ENCODE measurements at places on chromosomes 7 and 10. TPM values are rescaled to one million over a fixed set of nuclear protein-coding genes. Genes with fewer than 3 reads are reported as not detected.

Gene KLF14
- not detected for total RNA-seq

Gene AGAP3
- total RNA-seq: 43.3 TPM

DNA sequence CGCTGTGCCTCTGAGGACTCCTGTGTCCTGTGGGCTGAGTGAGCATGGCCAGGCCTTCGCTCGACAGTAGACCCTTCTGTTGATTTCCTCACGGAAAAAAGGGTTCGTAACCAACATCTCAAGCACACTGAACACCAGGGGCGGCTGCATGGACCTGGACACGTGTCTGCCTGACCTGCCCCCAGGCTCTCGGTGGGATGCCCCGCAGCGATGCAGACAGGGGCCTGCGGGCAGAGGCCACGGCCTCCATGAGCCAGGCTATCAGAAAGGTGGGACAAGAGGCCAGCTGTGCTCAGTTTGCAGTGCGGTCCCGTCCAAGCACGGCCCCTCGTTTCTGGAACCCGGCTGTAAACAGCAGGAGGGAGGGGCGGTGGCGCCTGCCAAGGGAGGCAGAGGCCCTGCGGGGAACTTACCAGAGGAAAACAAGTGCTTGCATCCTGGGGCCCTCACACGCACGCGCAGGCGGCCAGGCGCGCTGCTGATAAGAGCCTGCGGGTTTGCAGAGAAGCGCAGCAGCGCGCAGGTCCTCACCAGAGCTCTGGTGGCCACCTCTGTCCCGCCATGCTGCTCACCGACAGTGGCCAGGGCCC, 10.6 kb downstream of the GPR146 start:
- DNase-seq: no peak

Gene MKX
- 44.1 TPM for total RNA-seq

Gene MPP7
- total RNA-seq: not detected

- peak; percentile 37 for DNase-seq
These were observed 391.9 kb upstream of the LRGUK start for GRCh38 chr7:133735222-133735621.

Gene TRIM50
- total RNA-seq: not detected

Gene CNNM1
- 1.6 TPM for total RNA-seq

DNA sequence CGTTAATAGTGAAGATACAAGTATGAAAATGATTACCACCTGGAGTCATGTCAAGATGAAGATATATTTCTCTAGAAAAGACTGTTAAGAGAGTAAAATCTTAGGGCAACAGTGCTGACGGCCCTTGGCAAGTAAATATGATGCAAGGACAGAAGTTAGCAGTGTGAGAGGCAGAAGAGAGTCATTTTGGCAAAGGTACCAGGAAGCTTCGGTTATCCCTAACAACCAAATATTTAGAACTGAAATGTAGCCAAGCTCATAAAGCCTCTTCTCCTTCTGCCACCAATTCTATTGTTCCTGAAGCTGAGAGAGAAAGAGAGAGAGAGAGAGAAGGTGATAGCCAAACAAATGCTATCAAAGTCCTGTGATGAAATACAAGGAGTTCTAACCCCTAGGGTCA, 109.6 kb downstream of the MACC1 start:
- DNase-seq: peak; percentile 76

Gene RNF32
- total RNA-seq: 1.1 TPM

GRCh38 chr10:6023661-6024333, 38.4 kb downstream of the IL2RA start:
- peak; percentile 97 for DNase-seq

DNA sequence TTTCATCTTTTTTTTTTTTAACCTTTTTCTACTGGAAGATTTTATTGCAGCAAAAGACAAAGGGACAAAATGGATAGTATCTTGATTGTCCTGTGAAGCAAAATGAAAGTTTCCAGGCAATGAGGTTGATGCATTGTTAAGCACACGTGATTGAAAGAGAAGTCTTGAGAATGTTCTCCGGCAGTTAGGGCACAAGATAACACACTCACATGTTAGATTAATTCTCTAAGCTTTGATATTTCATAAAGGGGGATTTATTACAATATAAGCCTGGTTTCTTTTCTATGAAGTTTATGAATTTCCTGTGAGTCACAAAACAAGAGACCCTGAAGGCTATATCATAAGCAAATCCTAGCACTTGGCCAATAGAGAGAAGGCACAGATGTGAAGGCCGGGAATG, 93.4 kb upstream of the ARMC3 start:
- DNase-seq: no peak

- DNase-seq: no peak
These were observed 326.3 kb upstream of the BMPER start for GRCh38 chr7:33578881-33579672.

Gene ITIH5
- not detected for total RNA-seq

GRCh38 chr10:25689346-25690100, 244.5 kb upstream of the MYO3A start:
- DNase-seq: no peak

Data from GM23248 (cell line).